ENCODE measurements at places on chromosomes 11 and 22.

DNA sequence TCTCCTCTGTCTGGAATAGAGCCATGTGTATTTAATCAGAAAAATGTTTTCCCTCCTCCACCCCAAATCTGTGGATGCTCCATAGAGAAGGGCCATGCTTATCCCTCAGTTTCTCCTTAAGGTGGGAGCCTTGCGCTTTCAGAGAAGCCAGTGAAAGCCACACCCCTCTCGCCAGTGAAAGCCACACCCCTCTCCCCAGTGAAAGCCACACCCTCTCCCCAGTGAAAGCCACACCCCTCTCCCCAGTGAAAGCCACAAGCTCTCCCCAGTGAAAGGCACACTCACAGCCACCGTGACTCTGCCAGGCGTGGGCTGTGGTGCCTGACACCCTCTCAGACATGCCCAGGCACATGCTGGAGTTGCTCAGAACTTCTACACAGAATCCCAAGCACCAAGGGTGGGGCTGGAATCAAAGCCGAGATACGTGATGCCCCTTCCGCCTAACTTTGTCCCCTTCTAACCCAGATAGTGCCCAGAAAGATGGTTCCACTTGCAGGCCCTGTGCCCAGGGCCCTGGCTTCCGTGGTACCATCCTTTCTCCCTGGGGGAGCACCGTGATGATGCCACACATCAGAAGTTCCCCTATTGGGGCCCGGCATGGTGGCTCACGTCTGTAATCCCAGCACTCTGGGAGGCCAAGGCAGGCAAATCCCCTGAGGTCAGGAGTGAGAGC is 16.5 kb upstream of the PRR5 start:
- no peak for DNase-seq

- peak; percentile 6 for DNase-seq
Measured at GRCh38 chr22:49677495-49677889, 150.2 kb downstream of the BRD1 start.

- no peak for DNase-seq
Measured at GRCh38 chr11:98100689-98101088, 920.1 kb upstream of the CNTN5 start.

- DNase-seq = no peak
Measured at GRCh38 chr11:117870103-117870952, 6.1 kb downstream of the FXYD6 start.

DNA sequence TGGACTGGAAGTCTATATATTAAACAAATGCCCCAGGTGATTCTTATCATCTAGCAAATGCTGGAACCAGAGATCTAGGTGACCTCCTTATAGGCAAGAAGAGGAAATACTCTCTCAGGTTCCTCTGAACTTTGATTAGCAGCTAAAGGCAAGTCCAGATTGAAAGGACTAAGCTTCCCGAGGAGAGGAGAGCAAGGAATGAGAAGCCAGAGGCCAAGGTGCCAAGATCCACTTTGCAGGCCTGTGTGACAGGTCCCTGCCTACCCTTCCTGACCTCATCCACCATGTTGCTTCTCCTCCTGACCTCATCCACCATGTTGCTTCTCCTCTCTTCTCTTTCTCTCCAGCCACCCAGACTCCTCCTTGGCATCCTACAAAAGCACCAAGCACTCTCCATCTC is 173.2 kb downstream of the LARGE1 start:
- DNase-seq = no peak

DNA sequence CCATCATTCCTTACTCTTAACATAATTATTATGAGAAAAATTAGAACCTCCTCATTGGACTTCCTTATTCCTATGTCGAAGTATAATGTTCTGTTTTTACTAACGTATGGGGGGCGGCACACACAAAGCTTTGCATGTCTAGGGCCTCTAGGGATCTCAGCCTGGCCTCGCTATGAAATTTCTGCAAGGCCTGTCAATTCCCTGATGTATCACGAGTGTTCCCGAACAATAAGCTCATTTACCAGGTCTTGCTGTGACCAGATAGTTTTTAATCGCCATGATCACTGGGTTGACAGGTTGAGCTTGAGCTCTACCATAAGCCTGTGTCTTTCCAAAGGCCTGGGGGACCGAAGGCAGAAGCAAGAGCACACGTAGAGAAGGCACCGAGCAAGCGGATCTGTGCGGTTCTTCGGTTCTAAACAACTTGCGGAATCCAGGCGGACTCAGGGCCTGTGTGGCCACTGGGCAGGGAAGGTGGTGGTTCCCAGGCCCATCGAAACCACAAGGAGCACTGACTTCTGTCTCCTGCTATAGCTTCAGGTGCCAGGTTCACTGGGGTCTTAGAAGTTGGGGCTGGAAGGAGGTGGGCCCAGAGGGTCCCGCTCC is 10.4 kb upstream of the FXYD2 start:
- no peak for DNase-seq
